NCI-H146 (cell line): ENCODE measurements at places on chromosomes 16 and 17.
A peak's percentile ranks its signal among the peaks of the same experiment; 100 is the strongest.

DNA sequence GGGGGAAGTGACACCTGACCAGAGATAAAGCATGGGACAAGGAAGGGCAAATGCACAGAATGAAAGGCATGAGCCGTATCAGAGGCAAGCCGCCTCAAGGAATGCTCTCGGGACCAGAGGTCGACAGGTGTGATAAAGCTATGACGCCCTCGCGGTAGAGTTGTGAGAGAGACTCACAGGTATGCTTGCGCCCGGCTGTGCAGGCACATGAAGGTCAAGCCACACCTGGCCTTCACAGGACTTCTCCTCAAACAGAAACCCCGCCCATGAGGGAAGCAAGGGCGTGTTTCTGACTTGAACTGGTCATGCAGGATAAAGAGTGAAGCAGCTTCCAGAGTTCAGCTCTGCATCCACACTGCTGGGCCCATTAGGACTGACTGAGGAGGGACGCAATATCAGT lies 7.8 kb downstream of the NCBP3 start:
- peak; percentile 16 for DNase-seq

- DNase-seq = peak; percentile 80
These were observed 12.6 kb upstream of the OR1F1 start for GRCh38 chr16:3175157-3176093.

- no peak for DNase-seq
These were observed 15.5 kb upstream of the BRCA1 start for GRCh38 chr17:43140396-43141332.

- DNase-seq = no peak
These were observed 120.7 kb upstream of the MAF start for GRCh38 chr16:79721270-79721669.

DNA sequence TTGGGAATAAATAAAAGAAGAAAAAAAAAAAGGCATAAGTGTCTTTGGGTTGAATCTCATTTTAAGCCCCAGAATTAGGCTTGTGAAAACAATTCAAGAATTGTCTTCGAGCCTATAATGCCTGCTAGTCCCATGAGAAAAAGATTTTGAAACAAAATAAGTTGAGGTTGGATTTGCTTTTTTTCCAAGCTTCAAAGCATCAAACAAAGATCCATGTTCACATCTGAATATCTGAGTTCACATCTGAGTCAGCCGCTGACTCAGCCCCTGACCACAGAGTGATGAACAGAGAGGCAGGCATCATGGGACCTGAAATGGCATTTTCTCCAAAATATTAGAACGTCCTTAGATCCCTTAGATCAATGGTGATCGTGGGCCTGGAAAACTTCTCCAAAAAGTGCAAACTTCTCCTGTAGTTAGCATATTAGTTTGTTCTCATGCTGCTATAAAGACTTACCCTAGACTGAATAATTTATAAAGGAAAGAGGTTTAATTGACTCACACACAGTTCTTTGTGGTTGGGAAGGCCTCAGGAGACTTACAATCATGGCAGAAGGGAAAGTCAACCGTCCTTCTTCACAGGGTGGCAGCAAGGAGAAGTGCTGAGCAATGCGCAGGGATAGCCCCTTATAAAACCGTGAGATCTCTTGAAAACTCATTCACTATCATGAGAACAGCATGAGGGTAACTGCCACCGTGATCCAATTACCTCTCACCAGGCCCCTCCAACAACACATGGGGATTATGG lies 294.6 kb upstream of the HSBP1 start:
- DNase-seq = no peak

DNA sequence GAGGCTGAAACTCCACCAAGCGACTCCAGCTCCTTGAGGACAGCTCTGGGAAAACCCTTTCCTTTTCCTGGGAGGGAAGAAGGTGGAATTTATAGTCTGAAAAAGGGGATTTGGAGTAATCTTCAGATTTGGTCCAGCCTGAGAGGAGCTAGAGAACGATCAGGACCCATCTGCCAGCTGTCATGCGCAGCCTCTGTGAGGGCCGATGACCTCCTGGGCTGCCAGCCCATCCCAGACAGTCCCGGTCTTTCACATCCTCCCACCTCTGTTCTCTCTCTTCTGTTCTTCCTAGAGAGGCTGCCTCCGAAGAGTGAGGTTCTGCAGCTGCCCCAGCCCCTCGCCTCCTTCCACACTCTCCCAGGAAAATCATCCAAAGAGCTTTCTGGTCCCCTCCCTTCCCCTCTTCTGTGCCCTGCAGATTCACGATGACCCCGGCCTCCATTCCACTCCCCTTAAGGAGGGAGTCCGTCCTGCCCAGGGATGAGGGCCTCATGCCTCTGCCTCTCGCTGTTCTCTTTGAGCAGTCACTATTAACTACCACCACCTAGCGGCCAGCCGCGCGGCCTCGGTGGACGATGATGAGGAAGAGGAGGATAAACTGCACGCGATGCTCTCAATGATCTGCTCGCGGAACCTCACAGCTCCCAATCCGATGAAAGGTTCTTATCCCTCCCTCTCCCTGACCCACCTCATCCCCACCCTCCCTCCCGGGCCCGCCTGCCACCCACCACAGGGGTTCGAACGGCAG lies 29.6 kb downstream of the SGSM2 start:
- no peak for DNase-seq

- DNase-seq = no peak
These were observed 33.7 kb downstream of the TEKT3 start for GRCh38 chr17:15307710-15308111.

DNA sequence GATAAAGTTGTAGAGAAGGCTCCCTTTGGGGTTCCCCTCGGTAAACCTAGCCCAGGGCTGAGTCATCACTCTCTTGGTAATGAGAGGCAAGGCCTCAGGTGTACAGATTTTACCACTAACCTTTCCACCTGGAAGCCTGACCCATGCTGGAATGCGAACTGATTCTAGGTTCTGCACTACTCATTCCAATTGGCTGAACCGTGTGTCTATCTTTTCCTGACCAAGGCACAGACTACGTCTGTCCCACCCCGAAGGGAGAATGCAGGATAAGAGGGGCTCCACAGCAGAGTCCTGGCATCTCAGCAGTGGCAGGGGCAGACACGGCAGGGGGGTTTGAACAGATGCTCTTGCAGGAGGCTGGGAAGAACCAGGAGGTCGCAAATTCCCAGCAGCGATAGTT lies 65.4 kb upstream of the B4GALNT2 start:
- DNase-seq = no peak

GRCh38 chr16:8964462-8964861 lies 756 bp upstream of the USP7 start:
- DNase-seq = no peak

- no peak for DNase-seq
These were observed 38.7 kb upstream of the MRPS23 start for GRCh38 chr17:57888311-57889216.
